Cortex of kidney (tissue), 1 donor: ENCODE measurements at places on chromosomes 4 and X.

DNA sequence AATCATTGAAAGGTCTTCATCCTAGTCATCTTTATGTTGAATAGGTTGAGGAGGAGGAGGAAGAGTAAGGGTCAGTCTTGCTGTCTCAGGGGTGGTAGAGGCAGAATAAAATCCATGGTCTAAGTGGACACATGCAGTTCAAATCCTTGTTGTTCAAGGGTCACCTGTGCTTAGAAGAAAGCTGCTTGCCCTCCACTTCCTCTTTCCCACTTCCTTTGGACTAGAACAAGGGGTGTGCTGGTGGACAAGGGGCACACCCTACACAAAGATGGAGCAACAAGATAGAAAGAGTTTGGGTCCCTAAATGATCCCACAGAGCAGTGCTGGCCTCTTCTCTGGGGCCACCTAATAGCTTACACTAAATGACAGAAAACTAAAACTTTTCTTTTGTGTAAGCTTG is 47.9 kb downstream of the HSD17B13 start:
- no peak for DNase-seq

DNA sequence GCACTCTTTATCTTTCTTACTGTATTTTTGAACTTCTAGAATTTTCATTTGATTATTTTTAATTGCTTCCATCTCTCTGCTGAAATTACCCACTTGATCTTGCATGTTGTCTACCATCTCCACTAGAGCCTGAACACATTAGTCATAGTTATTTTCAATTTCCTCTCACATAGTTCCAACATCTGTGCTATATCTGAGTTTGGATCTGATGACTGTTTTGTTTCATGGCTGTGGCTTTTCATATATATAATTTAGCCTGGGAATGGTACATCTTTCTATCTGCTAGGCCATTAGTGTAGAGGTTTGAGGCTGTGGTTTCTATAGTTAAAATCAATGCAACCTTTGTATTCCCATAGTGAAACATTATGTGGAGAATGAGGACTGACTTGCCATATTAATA is 33.2 kb downstream of the NPY2R start:
- DNase-seq: no peak

DNA sequence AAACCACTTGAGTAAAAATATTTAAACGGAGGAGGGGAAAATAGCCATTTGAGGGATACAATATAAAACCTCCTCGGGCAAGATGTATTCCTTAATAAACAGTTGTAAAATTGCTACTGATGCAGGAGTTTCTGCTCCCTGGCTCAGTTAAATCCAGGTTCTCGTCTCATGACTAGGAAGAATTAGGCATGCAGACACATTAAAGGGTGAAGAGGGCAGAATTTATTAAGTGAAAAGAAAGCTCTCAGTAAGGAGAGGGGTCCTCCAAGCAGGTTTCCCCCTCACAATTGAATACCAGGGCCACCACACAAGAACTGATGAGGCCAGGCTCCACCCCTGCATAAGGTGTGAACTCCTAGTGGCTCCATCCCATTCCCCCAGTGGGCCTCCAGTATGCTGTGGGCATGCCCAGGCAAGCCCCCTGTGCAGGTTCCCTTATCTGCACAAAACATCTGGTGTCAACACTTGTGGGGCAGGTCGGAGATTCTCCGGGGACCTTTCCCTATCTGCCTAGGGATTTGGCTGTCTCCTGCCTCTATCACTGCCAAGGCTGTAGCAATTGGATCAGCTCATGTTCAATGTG is 80.4 kb downstream of the HS6ST2 start:
- no peak for DNase-seq

- DNase-seq: no peak
Observed at GRCh38 chr4:40283413-40283812, 51.7 kb upstream of the CHRNA9 start.

- DNase-seq: no peak
Observed at GRCh38 chr4:148255344-148255720, 186.9 kb downstream of the NR3C2 start.

GRCh38 chr4:8427761-8428287 is 12.7 kb downstream of the ACOX3 start:
- no peak for DNase-seq

- DNase-seq: no peak
Observed at GRCh38 chr4:3254302-3255131, 5.6 kb downstream of the MSANTD1 start.

DNA sequence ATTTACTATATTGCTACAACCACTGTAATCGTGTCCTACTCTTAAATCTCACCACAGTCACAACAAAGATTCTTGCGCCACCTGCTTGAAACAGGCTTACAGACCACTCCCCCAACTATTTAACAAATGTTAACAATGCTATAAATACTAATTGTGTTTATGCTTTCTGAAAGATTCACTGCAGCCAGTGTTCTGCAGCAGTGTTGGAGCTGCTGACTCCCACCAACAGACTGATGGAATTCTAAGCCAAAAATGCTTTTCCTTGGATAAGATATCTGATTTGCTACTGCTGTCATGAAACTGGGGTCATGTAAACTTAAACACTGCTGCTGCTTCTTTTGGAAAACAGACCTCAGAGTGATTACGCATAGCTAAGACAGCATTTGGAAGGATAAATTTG is 244.2 kb upstream of the MAB21L2 start:
- DNase-seq: no peak

- no peak for DNase-seq
Observed at GRCh38 chr4:150302553-150302952, 224.3 kb downstream of the DCLK2 start.

DNA sequence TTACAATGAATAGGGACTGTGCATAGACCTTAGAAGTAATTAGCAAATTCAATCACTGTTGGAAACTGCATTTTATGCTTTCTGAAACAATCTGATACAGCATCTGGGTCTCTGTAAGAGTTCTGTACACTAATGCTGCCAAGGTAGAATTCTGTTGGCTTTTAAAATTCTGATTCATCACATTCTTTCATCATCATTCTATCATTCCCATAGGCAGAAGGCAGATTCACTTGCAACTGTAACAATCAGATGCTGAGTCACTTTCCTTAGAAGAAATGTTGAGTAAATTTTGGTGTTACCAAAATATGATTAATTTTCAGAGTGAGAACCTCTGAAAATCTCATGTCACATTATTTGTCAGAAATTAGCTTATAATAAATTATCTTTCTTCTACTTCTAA is 267.2 kb downstream of the MAPK10 start:
- DNase-seq: no peak

- no peak for DNase-seq
Observed at GRCh38 chr4:60129740-60130139, 1070.4 kb upstream of the ADGRL3 start.

GRCh38 chr4:87092389-87093141 is 127.9 kb downstream of the KLHL8 start:
- DNase-seq: no peak

DNA sequence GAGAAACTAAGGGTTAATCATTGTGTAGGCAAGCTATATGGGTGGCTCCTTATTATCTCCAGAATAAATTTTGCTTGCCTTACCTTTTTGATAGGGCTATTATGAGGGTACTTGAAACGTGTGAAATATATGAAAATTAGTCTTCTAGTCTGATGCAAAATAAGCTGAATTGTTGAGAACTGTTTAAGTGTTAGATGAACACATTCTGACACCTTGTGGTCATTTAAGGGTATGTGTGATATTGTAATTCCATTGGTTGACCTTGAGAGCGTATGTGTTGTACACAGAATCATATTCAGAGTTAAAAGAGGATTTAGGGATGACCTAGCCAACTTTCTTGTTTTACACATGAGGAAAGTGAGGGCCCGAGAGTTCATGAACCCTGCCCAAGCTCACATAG is 44.6 kb upstream of the LINC00632 start:
- DNase-seq: no peak

- DNase-seq: no peak
Observed at GRCh38 chr4:90537491-90537890, 410.3 kb downstream of the CCSER1 start.
